ENCODE measurements at places on chromosomes 7 and 10.

- DNase-seq: no peak
Observed at GRCh38 chr10:104472957-104473745, 119.5 kb downstream of the CFAP58 start.

GRCh38 chr10:5545778-5546710 lies 21.3 kb downstream of the CALML3 start:
- peak; percentile 70 for DNase-seq

DNA sequence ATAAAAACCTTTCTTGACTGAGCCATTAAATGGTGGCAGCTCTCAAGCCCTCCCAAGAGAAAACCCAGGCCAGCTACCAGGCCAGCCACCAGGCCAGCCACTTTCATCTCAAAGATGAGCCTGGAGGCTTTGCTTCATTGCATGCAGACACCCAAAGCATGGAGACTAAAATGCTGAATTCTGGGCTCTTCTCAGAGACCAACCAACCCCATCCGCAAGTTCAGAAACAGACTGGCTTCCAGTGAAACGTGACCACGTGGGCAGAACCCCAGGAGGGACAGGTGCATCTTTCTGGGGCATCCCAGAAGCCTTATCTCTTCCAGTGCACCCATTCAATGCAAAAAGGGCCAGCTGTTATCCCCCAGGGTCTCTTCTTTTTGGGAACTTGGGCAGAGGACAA lies 20.9 kb downstream of the CHST15 start:
- DNase-seq: no peak

- DNase-seq: no peak
Observed at GRCh38 chr10:71492872-71493271, 96.2 kb downstream of the CDH23 start.

DNA sequence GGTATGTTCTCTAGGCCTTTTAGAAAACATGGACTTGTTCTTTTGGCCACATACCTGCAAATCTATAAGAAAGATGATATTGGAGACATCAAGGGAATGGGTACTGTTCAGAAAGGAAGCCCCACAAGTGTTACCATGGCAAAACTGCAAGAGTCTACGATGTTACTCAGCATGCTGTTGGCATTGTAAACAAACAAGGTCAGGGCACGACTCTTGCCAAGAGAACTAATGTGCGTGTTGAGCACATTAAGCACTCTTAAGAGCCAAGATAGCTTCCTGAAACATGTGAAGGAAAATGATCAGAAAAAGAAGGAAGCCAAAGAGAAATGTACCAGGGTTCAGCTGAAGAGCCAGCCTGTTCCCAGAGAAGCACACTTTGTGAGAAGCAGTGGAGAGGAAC lies 37.1 kb downstream of the SDK1 start:
- DNase-seq: no peak

DNA sequence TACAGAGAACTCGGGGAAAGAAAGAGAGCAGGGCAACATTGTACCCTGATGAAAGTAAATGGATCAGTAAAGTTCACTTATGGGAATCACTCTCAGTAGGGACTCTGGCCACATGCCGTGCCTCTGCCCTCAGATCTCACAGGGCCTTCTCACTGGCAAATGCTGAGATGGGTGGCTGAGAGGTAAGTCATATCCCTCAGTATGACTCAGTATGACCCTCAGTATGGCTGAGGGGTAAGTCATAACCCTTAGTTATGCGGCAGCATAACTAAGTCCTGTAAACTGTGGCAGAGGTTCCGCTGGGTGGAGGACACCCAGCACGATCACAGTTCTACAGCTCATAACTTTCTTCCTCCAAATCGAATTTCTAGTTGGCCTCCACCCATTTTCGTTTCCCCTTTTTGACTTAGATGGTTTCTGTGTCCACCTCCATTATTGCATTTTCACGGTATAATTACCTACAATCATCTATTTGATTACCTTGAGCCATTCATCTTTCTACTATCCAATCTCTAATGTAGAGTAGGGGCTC lies 26.5 kb upstream of the WNT16 start:
- no peak for DNase-seq

- no peak for DNase-seq
Observed at GRCh38 chr7:134440067-134440466, 18.8 kb downstream of the AKR1B1 start.

GRCh38 chr10:25226775-25227682 lies 52.2 kb downstream of the GPR158 start:
- DNase-seq: no peak

- peak; percentile 2 for DNase-seq
Observed at GRCh38 chr10:27383595-27384542, 120.2 kb upstream of the RAB18 start.

- DNase-seq: no peak
Observed at GRCh38 chr10:15027741-15028140, 16.0 kb upstream of the OLAH start.

DNA sequence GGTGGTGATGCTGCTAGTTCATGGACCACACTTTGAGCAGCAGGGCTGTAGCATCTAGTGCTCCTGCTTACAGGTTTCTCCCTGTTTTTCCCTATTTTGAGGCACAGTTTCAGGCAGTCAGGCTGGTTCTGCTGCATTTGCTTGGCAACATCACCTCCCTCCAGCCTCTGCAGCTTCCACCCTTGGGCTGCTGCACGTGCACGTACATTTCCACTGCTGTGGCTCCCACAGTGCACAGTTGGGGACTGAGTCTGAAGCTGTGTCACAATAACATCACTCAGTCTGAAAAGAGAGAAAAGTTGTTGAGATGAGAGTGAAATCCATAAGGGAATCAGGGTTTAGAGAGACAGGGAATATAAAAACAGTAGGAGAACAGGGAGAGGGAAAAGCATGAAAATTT lies 230.7 kb upstream of the FZD1 start:
- no peak for DNase-seq

- DNase-seq: peak; percentile 1
Observed at GRCh38 chr10:26215935-26216584, 514 bp upstream of the GAD2 start.

DNA sequence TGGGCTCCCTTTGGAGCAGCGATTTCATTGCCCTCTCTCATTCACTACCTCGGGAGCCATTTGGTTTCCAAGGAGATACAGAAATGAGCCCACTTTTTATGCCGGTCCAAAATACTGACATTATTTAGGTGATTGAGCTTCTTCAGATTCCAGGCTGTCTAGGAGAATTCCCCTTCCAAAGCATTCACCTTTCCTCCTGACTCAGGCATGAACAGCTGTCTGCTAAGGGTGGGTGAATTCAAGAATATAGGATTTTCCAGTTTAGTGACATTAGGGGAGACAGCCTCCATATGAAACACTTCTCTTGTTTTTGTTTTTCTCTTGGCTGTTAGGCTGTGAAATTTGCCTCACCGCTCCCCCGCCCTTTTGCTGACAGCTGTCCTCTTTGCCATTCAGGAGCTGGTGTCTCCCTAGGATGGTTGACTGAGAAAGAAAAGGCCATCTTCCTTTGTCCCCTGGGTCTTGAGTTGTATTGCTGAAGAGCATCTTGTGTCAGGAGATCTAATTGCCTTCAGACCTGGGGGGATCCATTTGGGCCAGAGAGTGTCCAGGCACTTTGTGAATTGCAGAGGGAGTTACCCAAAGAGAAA lies 56.7 kb downstream of the LRRC4 start:
- no peak for DNase-seq

- DNase-seq: no peak
Observed at GRCh38 chr7:99137411-99138180, 6.3 kb downstream of the SMURF1 start.

- DNase-seq: no peak
Observed at GRCh38 chr10:99540657-99541531, 8.2 kb downstream of the NKX2-3 start.

DNA sequence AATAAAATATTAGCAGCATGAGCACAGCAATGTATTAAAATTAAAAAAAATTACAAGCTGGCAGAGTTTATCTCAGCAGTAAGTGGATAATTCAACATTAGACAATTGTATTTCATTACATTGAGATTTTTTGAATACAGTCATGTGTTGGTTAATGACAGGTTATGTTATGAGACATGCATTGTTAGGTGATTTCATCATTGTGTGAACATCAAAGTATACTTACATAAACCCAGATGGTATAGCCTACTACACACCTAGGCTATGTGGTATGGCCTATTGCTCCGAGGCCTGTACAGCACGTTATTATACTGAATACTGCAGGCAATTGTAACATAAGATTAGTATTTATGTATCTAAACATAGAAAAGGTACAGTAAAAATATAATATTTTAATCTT lies 29.7 kb downstream of the CCDC6 start:
- DNase-seq: no peak

- DNase-seq: no peak
Observed at GRCh38 chr7:134071355-134072331, 55.5 kb upstream of the LRGUK start.

GRCh38 chr7:132579260-132579899 lies 3.1 kb upstream of the PLXNA4 start:
- DNase-seq: no peak

All from non-pigmented ciliary epithelial cell (primary cell).